ENCODE measurements at places on chromosomes 2 and 18. TPM values are rescaled to one million over a fixed set of nuclear protein-coding genes. Genes with fewer than 3 reads are reported as not detected.

DNA sequence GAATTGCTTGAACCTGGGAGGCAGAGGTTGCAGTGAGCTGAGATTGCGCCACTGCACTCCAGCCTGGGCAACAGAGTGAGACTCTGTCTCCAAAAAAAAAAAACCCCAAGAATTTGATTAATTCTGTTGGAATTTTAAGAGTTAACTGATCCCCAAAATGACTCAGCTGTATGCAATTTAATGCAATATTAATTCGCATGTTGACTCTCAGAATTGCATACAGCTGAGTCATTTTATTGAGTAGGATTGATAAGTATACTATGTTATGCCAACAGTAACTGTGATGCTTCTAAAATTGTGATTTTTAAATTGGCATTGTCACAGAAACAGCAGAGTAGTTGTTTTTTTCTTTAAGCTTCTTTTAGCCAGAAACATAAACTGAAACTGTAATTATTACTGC is 19.6 kb downstream of the MSH2 start:
- peak; percentile 13 for DNase-seq

DNA sequence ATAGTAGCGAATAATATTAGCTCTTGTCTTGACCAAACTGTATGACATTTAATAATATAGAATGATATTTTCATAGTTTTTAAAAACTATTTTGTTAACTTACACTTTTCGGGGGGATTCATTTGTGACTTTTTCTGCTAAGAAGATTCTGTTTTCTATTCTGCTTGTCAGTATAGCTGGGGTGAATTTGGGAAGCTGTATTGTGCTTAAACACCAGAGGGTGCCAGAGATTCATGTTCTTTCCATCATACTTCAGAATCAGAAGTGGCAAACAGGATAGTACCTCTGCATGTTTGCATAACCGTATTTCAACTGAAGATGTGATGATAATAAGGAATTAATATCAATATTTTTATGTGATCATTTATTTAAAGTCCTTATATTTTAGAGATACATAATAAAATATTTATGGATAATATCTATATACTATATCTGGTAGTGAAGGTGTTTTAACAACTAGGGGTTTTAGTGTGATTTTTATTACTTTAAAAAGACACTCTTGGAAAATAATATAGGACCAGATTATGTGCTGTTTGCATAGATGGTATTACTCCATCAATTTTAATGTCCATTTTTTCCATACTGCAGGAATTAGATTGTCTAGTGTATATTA is 81.0 kb downstream of the TAF4B start:
- peak; percentile 70 for DNase-seq

- no peak for DNase-seq
Measured at GRCh38 chr2:26940001-26940400, 30.4 kb upstream of the MAPRE3 start.

RAB6C gene
- polyA plus RNA-seq: not detected

PLEKHA3 gene
- 4.1 TPM for polyA plus RNA-seq

GRCh38 chr2:49988816-49989215 is 834.5 kb upstream of the FSHR start:
- DNase-seq: no peak

- DNase-seq: no peak
Measured at GRCh38 chr2:43057742-43058725, 168.4 kb downstream of the ZFP36L2 start.

GRCh38 chr2:168568476-168569267 is 112.6 kb downstream of the CERS6 start:
- DNase-seq: no peak

GRCh38 chr2:159925975-159926374 is 128.0 kb upstream of the CD302 start:
- no peak for DNase-seq

DNA sequence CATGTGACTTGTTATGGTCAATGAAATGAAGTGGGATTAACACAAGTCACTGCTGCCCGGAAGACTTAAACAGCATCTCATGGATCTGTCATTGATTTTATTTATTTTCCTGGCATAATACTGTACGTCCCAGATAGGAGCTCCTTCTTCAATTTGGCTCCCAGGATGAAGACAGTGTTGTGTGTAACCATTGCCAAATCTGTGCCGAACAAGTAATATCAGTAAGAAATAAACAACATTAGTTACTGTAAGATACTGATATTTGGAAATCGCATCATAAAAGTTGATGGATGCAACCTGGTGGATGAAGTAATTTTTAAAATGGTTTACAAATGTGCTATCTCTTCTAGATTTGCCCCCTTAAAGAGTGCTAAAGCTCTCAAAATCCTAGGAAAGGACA is 419.0 kb upstream of the MMADHC start:
- DNase-seq: no peak

DNA sequence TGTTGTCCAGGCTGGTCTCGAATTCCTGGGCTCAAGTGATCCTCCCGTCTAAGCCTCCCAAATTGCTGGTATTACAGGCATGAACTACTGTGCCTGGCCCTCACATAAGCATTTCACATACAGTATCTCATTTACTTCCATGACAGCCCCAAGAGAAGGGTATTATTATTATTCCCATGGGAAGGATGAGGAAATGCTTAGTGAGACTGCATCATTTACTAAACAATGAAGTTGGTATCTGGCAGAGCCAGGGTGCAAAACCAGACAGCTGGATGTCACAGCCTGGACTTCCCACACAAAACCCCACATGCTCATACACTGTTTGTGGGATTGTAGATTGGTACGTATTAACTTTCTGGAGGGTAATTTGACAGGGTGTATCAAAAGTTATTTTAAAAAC is 29.9 kb downstream of the DAPL1 start:
- DNase-seq: no peak

FNDC4 gene
- 19.0 TPM for polyA plus RNA-seq

LOXHD1 gene
- not detected for polyA plus RNA-seq

DNA sequence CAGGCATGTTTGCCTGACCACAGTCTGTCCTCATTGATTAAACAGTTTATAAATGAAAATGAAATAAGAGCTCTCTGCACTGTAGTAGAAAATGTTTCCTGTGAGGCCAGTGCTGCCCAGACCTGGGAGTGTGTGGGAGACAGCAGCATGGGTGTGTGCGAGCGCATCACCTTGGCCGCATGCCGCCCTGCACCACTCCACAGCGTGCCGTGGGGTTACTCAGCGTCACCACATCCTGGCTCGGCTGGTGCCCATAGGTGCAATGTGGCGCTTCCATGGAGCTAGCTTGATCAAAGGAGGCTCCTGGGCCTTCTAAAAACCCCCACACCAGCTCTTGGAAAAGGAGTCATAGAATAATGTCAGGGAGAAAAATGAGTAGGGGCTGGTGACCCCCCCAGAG is 76.0 kb upstream of the EPC2 start:
- no peak for DNase-seq

POU3F3 gene
- not detected for polyA plus RNA-seq

DNA sequence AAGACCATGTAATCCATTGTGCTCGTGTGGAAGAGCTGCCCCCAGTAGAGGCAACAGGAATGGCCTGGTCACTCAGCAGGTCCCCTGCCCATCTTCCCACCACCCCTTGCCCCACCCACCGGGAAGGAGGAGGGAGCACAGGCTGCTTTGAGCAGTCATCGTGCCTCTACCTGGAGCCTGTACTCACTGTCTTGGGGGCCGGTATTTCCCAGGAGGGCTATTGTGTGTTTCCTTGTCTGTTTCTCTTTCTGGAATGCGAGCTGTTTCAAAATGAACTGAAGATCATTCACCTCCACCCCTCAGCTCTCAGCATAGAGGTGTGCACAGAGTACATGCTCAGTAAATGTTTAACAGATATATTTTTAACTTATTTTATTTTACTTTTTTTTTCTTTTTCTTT is 7.7 kb upstream of the AMMECR1L start:
- no peak for DNase-seq

- no peak for DNase-seq
Measured at GRCh38 chr2:30408961-30409387, 38.1 kb upstream of the LCLAT1 start.

RGPD5 gene
- polyA plus RNA-seq: 10.4 TPM

DNA sequence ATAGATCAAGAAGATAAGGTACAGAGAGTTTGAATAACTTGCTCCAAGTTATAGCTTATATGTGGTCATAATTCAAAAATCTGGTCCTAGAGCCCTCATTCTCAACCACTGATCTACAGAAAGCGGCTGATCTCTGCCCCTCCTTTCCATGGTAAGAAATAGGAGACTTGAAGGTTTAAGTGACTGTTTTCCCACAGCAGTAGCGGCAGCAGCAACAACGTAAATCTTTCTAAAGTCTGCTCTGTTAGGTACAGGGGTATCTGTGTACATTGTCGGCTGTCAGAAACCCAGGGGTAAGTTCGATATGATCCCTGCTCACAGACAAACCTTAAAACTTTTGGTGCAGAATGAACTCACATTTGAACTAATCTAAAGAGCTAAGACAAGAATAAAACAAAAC is 105.4 kb downstream of the EPHA4 start:
- peak; percentile 25 for DNase-seq

GRCh38 chr2:147374423-147374811 is 470.4 kb upstream of the ACVR2A start:
- DNase-seq: no peak

DNA sequence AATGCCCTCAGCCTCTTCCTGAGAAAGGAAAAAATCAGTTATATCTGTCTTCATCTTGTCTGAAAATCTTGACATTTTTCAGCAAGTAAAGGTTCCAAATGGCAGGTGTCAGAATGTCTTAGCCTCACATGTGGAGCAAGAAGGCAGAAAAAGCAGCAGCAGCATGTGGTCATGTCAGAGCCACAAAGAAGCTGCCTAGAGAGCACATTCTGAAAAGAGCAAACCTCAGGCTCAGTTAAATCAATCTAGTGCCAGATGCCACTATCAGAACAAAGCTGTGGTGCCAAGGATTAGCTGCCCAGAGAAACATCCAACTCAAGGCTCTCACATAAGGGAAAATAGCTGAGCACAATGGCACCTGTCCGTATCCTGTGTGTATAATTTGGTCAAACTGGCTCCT is 105.9 kb downstream of the SRBD1 start:
- DNase-seq: no peak

ADAM23 gene
- polyA plus RNA-seq: 20.6 TPM

DNA sequence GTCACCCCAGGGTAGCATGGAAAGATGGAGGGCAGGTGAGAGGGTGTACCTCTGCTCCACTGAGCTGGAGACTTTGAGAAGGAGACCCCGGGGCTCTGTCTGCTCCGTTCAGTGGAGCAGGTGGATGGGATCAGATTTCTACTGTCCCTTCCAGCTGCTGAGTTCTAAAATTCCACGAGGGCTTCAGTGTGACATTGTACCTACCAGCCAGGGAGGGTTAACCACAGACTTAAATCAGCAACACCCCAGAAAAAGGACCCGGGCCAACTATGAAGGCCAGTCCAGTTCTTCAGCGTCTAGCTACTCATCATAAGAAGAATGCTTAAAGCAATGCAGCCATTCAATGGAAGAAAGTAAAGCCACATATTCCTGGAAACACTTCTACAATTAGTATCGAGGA is 23.8 kb downstream of the STAT1 start:
- no peak for DNase-seq

DNA sequence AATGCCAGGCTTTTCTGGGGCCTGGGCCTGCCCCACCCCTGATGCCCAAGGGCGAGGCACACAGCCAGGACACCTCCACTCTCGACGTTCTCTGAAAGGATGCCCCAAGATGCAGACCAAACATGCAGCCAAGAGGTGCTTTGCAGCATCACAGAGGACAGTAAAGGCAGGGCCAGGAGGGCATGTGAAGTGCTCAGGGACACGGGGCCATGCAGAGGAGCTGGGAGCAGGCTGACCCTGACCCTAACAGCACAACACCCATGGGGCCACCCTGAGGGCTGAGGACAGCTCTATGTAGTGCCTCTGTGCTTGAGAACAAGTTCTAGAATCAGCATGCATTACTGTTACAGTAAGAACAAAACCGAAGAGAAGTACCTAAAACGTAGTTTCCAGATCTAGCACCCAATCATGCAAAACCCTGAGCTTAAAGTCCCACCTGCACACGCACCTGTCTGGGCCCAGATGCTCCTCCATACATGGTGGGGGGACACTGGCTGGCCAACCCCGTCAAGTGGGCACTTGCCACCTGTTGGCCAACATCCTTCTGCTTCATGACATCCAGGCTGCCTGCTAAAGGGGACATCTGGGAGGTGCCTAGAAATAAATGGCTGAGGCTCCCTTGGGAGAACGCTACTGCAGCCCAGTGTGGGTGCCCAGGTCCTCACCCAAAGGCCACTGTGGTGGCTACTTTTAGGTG is 15.4 kb downstream of the HS6ST1 start:
- DNase-seq: no peak

DNA sequence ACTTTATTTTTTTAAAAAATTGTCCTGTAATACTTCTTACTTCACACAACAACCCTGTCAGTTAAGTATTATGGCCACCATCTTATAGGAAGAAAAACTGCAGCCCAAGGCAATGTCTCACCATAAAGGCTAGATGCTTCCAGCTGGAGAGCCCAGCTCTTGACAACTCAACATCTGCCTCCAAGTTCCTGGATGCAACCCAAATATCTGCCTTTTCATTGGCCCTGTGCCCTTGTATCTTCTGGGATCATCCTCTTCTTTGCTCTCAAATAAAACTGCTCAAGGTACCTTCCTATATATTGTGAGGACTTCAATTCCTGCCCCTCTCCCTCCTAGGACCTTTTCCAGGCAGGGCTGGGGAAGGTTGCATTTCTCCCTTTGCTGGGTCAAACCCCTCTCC is 69.5 kb downstream of the BIN1 start:
- DNase-seq: no peak

NOTO gene
- not detected for polyA plus RNA-seq

TEX44 gene
- polyA plus RNA-seq: not detected

GRCh38 chr2:60973705-60974104 is 43.8 kb upstream of the PEX13 start:
- no peak for DNase-seq

- DNase-seq: no peak
Measured at GRCh38 chr2:226052772-226053416, 653.4 kb downstream of the NYAP2 start.
